Bronchial epithelial cell (primary cell): ENCODE measurements at places on chromosomes 16 and 17. TPM values are rescaled to one million over a fixed set of nuclear protein-coding genes. Genes with fewer than 3 reads are reported as not detected.

NOXO1 gene
- total RNA-seq: 1.6 and 2.0 TPM in 2 replicates

STH gene
- not detected in 2 replicates for total RNA-seq

AOC2 gene
- 0.79 and 1.0 TPM in 2 replicates for total RNA-seq

CEMP1 gene
- 0.26 TPM in 1 of 2 replicates, not detected in the other for total RNA-seq

LDHD gene
- total RNA-seq: 0.53 and 1.9 TPM in 2 replicates

KRTAP4-1 gene
- total RNA-seq: not detected in 2 replicates

WNK4 gene
- total RNA-seq: under 0.01 and 0.13 TPM in 2 replicates

TXNDC17 gene
- total RNA-seq: 222 and 317 TPM in 2 replicates

REXO5 gene
- 1.1 and 2.4 TPM in 2 replicates for total RNA-seq

- DNase-seq: no peak
These were observed 4.5 kb upstream of the ACSF3 start for GRCh38 chr16:89089120-89089519.

GRCh38 chr16:1830213-1830612 lies 3.2 kb downstream of the FAHD1 start:
- DNase-seq: no peak

DNA sequence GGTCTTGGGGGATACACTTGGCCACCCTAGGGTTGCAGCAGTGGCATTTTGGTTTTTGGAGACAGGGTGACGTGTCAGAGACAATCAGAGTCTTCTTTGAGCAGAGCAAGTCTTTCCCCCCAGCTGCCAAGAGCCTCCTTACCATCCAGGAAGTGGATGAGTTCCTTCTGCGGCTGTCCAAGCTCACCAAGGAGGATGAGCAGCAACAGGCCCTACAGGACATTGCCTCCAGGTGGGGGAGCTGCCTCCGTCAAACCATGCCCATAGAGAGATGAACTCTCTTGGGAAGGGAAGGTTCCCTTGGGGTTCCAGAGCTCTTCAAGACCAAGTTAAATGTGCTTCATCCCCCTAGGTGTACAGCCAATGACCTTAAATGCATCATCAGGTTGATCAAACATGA lies 11.3 kb downstream of the LIG3 start:
- DNase-seq: no peak

- peak; percentile 46 for DNase-seq
These were observed 32.2 kb downstream of the FAM222B start for GRCh38 chr17:28810437-28810836.

DNA sequence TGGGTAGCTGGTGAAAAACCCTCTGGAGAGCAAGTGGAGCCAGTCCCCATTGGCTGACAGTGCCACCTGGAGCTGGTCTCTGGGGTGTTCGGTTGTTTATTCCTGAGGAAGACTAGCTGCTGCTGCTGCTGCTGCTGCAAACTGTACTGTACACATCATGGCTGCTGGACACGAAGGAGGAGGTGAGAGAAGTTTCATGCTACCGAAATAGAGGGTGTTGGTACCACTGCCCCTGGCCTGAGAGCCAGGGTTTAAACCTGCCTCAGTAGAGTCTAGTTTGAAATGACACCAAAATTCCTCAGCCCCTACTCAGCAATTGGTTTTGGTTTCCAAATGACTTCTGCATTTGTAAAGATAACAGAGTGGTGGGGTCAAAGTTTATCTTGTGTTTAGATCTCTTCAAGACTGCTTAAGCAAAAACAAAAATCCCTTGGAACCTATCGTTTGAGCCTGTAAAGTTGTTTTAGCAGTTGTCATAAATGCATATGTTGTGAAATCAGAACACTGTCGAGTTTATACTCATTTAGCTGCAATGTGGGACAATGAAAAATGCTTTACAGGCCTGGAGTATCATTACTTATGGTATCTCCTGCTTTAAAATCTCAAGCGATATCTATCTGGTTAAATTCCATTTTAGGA lies 40.8 kb downstream of the CYB5B start:
- DNase-seq: no peak

GRCh38 chr17:4777969-4778760 lies 6.5 kb downstream of the TM4SF5 start:
- no peak for DNase-seq
